ENCODE measurements at places on chromosomes 3 and 15.

GRCh38 chr3:45968149-45968548 lies 24.9 kb downstream of the CXCR6 start:
- DNase-seq, result no peak

DNA sequence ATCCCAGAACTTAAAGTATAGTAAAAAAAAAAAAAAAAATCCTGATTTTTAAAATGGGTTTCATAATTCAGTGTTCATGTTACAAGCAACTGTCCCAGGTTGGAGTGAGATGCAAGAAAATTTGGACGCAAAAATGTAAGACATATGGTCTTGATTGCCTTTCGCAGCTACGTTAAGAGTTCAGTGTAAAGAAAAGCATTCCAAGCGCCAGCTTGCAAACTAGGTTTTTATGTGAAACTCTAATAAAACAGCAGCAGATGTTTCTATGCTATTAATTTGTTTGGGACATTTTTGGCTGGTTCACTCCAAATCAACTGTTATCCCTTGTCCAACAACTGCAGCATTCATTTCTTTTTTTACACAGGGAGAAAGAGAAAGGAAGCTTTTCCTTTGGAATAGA lies 957.8 kb downstream of the ROBO1 start:
- DNase-seq, result no peak

- DNase-seq, result no peak
Measured at GRCh38 chr15:52109559-52110451, 2.8 kb downstream of the BCL2L10 start.

DNA sequence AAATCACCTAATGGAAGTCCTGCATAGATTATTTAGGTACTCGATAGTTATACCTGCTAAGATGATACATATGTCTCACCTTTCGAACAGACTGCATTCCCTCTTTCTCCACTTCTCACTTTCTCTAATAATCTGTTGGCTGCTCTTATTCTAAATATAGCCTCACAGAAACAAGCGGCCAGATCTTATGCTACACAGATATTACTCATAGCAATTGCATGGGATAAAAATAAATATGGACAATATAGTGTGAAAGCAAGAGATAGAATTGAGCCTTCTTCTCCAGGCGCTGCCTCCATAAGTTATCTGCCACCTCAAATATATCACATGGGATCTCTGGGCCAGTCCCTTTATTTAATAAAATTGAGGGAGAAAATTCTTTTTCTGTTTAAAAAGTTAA lies 29.5 kb upstream of the TGFBR2 start:
- DNase-seq, result no peak

DNA sequence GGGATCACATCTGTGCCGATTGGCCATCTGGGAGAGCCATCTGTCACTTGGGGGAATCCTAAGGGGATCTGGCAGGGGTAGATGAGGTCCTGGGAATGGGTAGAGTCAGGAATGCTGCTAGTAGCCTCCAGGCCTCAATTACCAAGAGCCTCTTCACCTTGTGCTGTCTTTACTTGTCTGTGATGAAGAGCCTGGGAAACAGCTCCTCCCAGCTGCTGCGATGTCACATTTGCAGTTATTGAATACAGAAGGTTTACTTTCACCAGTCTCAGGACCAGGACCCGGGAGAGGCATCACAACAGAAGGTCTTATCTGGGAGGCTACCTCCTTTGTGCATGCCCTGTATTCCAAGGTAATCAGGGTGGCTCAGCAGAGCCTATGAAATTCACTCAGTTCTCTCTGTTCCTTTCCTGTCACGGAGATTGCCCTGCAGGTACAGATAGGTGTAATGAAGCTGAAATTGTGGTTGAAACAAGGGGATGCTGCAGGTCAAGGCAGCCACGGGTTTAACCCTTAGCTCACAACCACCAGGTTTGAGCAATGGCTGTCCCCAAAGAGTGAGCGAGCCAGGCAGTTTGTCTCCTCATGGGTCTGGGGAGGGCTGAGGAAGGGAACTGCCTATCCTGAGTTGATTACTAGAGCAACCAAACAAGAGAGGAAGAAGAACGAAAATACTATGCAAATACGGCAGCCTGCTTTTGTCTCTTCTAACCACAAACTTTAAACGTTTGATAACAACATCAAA lies 298.9 kb upstream of the RORA start:
- no peak for DNase-seq

DNA sequence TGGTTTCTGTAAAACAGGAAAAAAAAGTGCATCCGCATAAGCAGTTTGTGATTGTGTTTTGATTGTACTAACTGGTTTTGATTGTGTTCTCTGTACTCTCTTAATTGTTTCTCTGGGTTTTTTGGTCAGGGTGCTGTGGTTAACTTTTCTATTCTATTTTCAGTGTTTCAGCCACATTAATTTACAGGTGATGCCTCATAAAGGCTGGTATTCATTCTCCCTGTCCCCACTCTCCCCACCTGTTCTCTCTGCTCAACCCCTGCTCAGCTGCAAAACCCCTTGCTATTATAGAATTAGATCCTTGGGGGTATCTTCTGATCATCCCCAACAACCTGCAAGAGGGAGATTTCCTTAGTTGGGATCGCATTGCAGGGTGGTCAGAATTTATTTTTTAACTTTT lies 285.4 kb upstream of the AZI2 start:
- DNase-seq, result no peak

GRCh38 chr3:113717818-113718217 lies 21.4 kb upstream of the USF3 start:
- no peak for DNase-seq

DNA sequence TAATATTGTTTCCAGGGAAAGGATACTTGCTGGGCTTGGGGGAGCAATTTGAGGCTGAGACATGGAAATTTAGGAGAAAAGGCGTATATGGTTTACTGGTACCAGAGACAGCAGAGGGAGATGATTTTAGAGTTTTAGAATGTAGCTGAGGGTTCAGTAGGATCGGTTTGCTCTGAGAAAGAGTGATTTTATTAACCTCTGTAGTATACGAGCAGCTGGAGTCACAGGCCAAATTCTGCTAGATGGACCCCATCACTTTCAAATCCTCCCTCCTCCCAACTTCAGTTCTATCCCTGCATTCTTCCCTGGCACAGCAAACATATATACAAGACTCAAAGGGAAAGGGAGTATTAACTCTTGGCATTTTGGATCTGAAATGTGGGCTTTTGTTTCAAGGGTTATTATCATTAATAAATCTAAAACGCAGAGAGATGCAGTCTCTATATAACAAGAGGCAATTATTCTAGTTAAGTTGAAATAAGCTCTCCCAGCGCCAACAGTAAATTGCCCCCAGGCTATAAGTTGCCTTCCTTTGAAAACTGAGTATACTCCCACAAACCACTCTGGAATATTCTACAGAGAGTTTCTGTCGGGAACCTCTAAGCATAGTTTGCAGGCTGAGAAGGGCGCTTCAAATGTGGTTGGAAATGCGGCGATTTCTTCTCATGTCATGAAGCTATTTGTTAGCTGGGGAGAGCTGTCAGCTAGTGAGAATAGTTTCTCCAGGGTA lies 5.4 kb downstream of the CRABP1 start:
- no peak for DNase-seq

DNA sequence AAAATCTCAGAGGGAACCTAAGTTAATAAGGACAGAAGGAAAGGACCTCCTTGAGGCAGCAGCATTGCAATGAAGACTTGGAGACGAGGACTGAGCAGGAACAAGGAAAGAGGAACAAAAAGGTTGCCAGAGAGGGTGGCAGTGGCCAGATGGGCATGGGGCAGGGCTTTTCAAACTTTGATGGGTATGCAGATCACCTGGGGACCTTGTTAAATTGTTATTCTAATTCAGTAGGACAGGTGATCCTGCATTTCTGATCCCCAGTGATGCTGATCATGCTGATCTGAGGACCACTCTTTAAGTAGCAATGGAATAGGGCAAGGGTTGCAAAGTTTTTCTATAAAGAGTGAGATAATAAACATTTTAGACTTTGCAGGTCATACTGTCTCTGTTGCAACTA lies 11.1 kb downstream of the COL6A6 start:
- DNase-seq, result no peak

DNA sequence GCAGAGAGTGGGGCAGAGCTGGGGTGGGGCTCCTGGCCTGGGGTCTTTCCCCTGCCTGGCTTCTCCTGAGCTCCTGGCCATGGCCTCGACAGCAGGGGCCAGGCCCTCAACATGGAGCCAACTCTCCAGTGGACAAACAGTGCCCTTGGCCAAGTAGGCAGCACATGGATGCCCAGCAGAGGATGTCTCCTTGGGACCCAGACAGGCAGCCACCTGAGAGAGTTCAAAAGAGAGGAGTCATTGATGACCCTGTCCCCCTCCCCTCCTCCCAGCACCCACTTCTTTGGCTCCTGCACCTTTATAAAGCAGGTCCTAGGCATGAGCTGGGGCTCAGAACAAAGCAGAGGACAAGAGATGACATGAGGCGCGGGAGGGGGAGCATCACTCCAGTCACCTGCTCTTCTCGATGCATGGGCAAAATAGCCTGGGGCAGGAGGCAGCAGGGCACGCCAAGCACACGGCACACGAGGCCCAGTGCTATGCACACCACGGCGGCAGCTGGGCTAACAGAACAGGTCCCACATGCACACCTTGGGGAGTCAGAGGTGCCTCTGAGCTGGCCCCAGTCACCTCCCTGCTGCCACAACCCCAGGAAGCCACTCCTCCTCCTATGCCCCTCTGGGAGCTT lies 27.4 kb downstream of the SHISA5 start:
- DNase-seq, result no peak

GRCh38 chr3:62210011-62210410 lies 163.3 kb downstream of the FEZF2 start:
- DNase-seq, result no peak

GRCh38 chr3:78348664-78349063 lies 1308.8 kb downstream of the ROBO2 start:
- DNase-seq, result no peak

- DNase-seq, result no peak
Measured at GRCh38 chr15:75702436-75702835, 10.2 kb downstream of the CSPG4 start.

GRCh38 chr3:35685153-35685552 lies 45.8 kb downstream of the ARPP21 start:
- DNase-seq, result no peak

- peak; percentile 3 for DNase-seq
Measured at GRCh38 chr15:52394118-52394517, 98.5 kb upstream of the MYO5C start.

DNA sequence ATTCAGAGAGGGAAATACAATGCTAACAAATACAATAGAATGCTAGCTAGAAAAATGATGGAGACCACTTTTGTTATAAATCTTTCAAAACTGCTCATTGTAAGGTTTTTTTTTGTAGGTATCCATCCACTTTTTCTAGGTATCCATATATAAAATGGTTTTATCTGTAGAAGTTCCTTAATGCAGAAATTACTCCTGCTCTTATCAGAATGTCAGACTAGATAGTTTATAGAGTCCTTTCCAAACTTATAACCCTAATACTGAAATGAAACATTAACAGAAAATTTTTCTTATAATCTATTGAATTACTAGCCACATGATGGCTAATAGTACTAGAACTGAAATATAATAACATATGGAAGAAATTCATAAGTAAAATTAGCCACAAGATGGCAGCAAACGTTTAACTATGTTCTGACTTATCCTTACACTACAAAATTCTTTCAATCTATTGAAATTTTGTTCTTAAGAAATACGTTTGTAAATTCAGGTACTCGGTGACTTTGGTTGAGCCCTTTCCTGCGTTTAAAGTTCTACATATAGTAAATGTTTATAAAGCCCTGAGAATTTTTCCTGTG lies 58.5 kb downstream of the ECT2 start:
- peak; percentile 47 for DNase-seq

DNA sequence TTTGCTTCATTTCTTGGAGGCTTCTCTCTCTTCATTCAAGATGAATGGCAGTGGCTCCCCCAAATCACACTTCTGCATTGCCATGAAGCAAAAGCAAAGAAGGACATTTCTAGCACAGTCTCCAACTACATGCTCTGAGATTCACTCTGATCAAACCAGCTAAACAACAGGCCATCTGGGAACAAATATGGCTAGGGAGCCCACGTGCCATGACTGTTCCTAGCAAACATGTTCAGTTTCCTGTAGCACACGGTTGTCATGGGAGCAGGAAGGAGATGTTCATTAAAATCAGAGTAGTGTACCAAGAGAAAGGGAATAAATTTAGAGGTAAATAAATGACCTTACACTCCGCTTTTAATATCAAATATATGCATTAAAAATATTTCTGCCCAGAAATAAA lies 327.3 kb downstream of the GBE1 start:
- no peak for DNase-seq

DNA sequence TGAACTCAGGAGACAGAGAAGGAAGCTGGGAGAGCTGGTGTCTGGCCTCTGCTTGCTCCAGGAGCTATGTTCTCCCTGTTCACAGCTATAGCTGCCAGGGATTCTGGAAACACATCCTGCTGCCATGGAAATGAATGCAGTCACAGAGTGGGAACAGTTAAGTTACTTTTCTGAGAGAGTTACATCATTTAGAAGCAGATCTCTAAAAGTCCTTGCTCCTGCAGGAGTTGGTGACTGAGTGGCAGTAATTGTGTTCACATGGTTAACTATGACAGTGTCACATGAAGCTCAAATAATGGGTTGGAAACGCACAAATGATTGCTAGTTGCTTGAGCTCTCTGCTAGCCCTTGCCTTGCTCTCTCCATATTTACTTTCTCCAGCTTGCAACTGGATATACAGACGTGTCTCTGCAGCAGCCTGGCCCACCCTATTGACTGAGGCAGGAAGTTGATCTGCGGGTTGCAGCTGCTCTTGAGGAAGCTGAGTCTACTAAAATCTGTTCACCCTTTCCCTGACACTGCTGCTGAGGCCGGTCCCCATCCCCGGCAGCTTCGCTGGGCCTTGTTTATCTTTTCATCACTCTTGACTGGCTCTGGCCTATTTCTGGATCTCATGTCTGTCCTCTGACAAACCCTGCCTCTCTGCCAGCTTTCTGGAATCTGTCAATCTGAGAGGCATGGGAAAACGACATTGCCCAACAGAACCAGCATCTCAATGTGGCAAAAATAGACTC lies 16.7 kb upstream of the ISLR start:
- no peak for DNase-seq

- peak; percentile 92 for DNase-seq
Measured at GRCh38 chr15:83835479-83835878, 181.6 kb downstream of the ADAMTSL3 start.

- DNase-seq, result no peak
Measured at GRCh38 chr3:41296556-41296955, 97.3 kb downstream of the CTNNB1 start.
